ENCODE measurements at places on chromosomes 12 and 14.

DNA sequence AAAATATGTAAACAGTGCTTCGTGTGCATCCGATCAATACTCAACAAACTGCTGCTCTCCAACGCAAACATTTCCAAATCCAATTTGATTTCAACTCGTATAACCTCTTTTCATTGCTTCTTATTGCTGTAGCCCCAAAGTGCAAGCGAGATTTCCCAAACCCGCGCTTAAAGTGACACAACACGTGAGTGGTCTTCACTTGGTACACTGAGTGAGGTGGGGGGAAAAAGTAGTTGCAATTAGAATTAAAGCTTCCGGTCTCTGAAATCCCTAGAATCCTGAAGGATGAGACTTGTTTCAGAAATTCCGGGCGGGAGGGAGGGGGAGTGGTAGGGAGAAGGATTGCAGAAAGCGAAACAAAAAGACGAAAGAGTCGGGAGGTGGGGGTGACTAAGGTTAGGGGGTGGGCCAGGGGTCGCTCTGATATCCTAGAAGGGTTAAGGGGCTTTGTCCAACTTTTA, 387.5 kb downstream of the BCAT1 start:
- peak; percentile 25 for DNase-seq

DNA sequence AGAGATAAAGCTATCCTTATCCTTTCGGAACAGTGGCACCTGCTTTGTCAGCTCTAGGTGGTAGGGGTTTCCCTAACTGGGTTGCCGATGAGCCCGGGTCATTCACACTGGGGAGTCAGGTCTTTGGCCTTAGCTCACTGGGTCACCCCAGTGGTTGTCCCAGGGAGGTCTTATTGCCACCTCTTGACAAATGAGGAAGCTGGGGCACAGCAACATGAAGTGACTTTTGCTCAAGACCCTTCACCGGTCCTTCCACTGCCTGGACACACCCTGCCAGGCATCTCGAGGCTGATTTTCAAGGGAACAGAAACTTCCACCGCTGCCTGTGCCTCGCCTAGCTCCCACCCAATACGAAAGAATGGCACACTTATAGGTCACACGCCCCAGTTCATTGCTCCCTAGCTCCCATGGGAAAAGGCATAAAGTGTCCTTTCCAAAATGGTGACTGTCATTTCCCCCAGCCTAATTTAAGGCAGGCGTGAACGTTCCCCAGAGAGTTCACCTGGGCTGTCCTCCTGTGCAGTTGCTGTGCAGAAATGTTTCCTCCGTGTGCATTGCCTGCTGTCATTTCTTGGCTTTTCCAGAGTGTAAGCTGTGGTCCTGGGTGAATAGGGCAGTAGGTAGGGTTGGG, 156.1 kb upstream of the CCND2 start:
- DNase-seq, result no peak

GRCh38 chr12:85633491-85633890, 202.7 kb downstream of the RASSF9 start:
- DNase-seq, result no peak

DNA sequence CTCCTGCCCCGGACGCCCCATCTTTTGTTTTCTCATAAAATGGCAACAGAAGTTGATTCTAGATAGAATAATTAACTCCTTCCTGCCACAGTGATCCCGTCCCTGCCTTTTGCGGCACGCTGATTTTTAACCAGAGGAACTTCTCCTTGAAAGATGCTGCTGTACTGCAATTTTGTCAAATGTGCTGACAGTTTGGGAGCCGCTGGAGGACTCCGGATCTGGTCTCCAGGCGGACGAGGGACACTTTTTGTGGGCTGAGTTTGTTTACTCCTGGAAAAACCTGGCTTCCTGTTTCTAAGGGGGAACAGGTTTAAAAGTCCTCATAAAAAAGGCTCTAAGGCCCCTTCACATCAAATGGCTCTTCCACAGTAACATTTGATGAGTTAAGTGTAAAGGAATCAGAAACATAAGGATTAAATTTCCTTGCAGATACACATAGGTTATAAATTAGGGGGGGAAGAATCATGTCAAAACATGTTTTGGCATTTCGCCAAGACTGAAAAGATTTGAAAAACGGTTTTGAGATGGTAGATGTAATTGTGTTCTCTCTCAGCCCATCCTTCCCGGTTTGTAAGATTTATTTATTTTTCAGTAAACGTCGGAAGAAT, 15.5 kb downstream of the FZD10 start:
- DNase-seq, result no peak

DNA sequence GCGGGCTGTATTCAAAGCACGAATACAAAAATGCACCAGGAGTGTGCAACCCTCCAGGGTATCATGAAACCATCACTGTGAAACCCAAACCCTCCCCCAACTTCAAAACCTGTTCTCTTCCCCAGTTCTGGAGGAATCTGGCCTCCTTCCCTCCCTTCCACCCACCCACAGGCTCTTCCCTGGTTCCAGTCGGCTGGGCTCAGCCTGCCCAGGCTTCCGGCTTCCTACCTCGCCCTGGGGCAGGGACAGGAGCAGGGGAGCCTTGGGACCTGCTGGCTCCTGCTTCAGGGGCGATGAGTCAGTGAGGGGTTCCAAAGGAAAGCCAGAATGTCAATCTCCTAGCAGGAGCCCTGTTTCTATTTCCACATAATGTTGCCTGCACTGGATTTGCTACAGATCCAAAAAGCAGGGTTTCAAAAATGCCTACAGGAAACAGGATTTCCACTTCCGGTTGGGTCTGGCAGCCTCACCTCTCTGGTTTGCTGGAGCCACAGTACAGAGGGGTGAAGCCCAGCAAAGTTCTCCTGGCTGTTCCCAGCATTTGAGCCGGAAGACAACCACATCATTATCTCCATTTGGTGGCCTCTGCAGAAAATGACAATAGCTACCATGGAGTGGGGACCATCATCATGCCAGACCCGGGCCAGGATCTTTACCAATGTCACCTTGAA, 278.3 kb downstream of the DPF3 start:
- peak; percentile 50 for DNase-seq

DNA sequence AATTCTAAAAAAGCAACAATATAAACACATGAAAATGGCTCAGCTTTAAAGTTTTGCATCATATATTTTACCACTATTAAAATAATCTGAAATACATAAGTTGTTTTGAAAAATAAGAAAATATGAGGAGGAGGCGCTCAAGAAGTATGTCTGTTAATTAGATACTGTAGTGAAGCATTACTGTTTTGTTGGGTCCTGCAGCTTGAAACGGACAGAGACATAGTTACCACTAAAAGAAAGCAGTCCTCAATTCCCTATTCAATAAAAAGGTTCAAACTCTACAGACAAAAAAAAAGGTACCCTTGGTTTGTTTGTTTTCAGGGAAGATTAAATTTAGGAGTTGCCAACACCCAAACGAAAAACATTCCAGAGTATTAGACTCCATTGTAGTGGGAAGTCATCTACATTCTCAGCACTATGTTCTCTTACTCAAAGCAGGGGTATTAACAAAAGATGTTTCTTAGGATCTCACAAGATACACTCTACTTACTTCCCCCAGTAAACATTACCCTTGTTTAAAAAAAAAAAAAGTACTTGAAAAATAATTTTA, 3.0 kb downstream of the PAWR start:
- peak; percentile 13 for DNase-seq

All from fibroblast of skin of back (primary cell).